ENCODE measurements at places on chromosomes 6 and 20.

DNA sequence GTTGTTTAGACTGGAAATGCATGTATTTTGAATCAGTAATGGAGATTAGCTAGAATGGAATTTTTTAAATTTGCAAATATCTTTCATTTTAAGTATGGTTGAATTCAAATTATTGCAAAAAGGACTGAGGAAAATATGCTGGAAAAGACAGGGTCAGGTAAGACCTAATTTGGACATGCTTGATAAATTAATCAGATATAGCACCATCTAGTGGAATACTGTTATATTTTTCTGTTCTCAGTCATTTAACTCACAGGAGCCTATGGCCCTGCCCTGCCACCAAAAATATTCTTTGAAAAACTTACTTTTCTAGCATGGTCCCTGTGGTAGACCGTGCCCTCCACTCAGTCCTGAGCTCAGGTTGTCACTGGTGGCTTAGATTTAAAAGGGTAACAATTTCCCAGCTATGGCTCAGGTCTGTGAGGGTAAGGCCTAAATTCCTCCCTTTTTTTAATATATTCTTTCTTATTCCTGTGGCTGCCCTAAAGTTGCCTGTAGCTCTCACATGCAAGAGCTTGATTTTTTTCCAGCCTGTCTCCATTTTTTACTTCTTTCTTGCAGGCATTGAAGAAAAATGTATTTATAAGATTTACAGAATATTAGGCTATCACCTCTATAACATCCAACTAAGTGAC, 25.3 kb upstream of the KIAA1586 start:
- DNase-seq, result peak; percentile 37

GRCh38 chr20:50286174-50286511, 95.5 kb downstream of the CEBPB start:
- DNase-seq, result no peak

DNA sequence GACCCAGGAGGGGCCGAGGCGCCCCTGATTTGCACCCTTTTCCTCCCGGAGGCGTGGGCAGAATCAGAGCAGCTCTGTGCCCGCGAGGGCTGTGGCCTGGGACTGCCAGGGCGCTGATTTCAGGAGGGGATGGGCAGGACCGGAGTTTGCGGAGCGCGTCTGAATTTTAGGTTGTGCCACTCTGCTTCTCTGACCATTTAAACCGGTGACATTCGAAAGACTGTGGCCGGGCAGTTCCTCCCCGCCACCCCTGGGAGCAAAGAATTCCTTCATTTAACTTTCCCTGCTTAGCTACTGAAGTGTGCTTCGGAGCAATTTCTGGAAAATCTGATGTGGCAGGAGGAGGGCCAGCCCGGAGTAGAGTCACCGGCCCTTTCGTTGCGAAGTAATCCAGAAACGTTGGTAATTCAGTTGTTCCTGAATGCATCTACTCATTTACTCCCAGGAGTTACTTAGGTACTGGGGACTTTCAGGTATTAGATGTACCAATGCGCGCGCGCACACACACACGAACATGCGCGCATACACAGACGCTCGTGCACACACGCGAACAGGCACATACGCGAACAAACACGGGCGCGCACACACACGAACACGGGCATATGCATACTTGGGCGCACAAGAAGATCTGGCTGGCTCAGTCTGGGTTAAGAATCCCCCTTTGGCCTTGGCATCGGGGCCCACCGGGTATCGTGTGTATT, 568 bp downstream of the CCDC170 start:
- peak; percentile 30 for DNase-seq

DNA sequence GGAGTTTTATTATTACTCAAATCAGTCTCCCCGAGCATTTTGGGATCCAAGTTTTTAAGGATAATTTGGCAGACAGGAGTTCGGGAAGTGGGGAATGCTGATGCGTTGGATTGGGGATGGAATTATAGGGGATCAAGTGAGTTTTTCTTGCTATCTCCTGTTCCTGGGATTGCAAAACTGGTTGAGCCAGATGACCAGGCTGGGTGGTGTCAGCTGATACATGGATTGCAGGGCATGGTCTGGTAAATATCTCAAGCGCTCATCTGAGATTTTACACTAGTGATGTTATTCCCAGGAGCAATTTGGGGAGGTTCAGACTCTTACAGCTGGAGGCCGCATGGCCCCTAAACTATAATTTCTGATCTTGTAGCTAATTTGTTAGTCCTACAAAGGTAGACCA, 54.7 kb downstream of the ENPP1 start:
- DNase-seq, result no peak

GRCh38 chr6:917939-918338, 225.0 kb upstream of the EXOC2 start:
- DNase-seq, result no peak

GRCh38 chr6:151440930-151441329, 11.0 kb downstream of the RMND1 start:
- peak; percentile 41 for DNase-seq

DNA sequence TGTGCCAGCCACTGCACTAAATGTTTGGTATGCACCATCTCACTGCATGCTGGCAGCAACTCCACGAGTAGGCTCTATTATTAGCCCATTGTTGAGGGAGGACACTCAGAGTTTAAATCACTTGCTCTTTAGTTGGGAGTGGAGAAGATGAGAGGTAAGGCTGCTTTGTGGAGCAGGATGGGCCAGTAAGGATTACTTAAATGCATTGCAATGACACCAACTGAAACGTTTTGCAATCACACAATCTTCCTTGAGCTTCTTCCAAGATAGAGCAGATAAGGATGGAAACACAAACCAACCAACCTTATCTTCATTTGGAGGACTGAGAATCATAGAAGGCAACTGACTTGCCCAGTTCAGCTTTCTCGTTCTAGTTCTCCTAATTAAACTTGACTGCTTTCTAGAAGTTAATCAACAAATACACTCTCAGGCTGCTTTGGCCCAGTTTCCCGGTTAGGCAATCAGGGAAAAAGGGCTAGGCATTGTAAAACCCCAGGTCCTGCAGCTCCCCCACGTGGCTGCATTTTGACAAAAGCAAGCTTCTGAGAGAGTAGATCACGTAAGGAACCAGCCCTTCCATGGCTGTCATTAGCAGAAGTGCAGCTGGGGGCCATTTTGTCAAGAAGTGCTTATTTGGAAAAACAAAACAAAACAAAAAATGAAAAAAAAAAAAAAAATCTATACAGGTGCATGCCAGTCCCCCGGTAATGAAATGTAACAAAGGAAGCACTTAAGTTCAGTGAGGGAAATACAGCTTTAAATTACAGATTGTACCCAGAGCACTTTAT, 130.6 kb downstream of the BCAS1 start:
- peak; percentile 87 for DNase-seq

DNA sequence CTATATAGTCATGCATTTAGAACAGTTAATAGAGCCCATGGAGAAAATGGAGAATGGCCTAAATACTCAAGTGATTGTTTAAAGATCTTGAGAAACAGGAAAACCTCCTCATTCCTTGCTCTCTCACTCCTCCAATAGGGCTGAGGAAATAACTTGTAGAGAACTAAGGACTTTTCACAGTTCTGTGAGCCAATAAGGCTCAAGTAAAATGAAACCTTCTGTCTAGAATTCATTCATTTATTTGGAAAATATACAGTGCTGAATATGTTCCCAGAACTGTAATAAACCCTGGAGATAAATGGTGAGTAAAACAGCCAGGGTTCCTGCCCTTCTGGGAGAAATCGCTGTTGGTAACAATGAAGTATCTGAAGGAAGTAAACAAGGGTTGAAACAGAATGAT, 35.3 kb downstream of the ELOVL2 start:
- DNase-seq, result no peak

- no peak for DNase-seq
Measured at GRCh38 chr6:159535656-159536350, 157.2 kb downstream of the SOD2 start.

DNA sequence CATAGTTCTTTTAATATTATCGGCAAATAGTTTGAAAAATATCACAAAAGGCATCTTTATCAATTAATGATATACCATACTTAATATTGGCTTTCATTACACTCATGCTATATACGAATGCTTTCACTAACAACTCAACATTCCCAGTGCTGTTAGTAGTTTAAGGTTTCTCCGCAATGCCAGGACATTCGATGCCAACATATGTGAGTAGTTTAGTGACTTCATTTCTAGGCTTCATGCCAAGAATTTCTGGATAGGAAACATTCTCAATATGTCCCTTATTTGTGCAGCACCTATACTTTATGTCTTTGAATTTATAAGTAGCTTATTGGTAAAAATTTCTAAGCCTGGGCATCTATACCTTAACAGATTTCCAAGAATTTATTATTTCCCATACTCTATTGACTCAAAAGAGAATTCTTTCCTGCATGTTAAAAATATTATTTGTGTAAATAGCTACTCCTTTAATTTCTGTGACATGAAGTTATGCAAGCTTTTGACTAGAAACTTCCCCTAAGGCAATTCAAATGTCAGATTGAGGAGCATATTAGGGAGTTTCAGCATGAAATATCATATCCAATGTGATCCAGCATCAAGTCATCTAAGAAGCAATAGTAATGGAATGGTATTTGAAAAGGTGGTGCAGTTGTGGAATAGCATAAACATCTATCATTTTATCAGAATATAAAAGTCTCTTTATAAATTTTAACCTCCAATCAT, 236.0 kb upstream of the STXBP5 start:
- DNase-seq, result no peak

DNA sequence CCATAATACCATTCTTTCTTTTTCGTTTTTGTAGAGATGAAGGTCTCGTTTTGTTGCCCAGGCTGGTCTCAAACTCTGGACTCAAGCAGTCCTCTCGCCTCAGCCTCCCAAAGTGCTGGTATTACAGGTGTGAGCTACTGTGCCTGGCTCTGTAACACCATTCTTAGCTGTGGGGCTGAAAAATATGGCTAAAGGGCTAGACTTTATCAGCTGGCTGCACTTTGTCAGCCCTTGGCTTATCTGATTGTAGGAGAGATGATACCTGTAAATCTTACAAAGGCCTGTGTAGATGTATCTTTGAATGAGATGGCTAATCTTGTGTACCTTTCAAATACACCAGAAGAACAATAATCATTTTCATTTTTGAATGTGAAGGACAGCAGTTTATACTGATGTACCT, 55.2 kb downstream of the ZFAND3 start:
- DNase-seq, result no peak
